ENCODE measurements at places on chromosomes 5 and 9.
A peak's percentile ranks its signal among the peaks of the same experiment; 100 is the strongest.

GRCh38 chr5:51385216-51385615 is 2.0 kb downstream of the ISL1 start:
- no peak for DNase-seq
- peaks cover 81% of the 10 kb centered on the region for H3K27me3 ChIP-seq
- H3K27ac ChIP-seq, result no peak overlapping the region
- no peaks in the 10 kb centered on the region for H3K36me3 ChIP-seq

- peaks cover 5% of the 10 kb centered on the region for H3K27me3 ChIP-seq
- peaks cover under 1% of the 10 kb centered on the region for H3K4me1 ChIP-seq
- DNase-seq, result no peak
These were observed 140.4 kb downstream of the ESM1 start for GRCh38 chr5:54844905-54845566.

DNA sequence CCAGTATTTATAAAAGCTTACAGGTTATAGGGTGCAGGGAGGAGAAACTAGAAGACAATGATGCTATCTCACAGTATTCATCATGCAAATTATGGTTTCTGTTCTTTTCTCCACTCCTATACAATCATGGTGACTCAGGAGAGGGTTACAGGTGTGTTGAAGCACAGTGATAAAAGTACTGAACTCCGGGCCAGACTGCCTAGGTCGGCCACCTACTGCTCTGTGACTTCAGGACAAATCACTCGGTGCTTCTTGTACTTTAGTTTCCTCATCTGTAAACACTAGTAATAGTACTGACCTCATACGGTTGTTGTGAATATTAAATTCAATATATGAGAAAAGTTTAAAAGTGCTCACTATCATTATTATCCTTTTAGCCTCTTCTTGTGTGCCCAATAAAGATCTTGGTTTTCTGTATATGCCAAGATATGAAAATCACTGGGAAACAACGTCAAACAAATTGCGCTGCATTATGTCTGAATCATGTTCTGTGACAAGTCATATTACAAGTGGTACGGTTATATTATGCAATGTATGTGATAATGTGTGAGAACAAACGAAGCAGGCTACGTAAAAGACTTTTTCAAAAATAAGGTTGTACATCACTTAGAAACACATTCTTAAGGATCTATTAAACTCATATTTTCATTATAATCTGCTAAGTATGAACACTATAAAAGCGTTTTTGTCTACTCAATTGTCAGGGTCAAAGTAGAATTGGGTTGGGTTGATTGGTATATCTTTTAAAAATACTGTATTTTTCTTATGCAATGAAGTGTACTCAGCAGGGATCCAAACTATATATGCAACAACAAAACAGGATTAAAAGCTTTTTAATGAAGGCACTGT is 153.3 kb downstream of the EFNA5 start:
- no peaks in the 10 kb centered on the region for H3K27me3 ChIP-seq
- H3K4me1 ChIP-seq, result no peaks in the 10 kb centered on the region
- H3K36me3 ChIP-seq, result no peaks in the 10 kb centered on the region
- H3K27ac ChIP-seq, result no peak overlapping the region
- DNase-seq, result no peak

- H3K4me3 ChIP-seq, result no peak overlapping the region
- DNase-seq, result no peak
- no peaks in the 10 kb centered on the region for H3K27me3 ChIP-seq
- H3K27ac ChIP-seq, result no peak overlapping the region
- no peaks in the 10 kb centered on the region for H3K36me3 ChIP-seq
These were observed 238.1 kb downstream of the ELAVL2 start for GRCh38 chr9:23587903-23588302.

GRCh38 chr5:178940569-178941360 is at the start of gene ZNF454:
Gene ZNF454, plus strand, starts transcription at chr5:178941198. Its CDS starts 1,594 bp downstream, at chr5:178942792.
- peaks cover 40% of the 10 kb centered on the region for H3K36me3 ChIP-seq
- no peak within 1 kb of the TSS for H3K27ac ChIP-seq
- no peaks in the 10 kb centered on the region for H3K4me1 ChIP-seq
- no peak for DNase-seq

DNA sequence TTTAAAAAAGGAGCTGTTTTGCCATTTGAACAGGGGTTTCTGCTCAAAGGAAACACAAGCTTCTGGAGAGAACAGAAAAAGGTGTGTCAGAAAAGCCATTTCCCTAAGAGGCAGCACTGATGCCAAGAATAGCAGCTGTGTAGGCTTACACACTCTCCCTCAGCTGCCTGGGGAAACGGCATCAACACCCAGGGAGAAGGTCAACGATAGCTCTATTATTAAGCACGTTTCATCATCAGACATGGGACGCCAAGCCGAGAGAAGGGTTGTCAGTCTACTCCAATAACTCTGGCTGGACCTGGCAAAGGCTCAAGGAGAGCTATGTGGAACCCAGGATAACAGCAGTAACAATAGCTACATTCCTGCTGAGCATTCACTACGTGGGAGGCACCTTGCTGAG is 314.2 kb downstream of the CDK5RAP2 start:
- no peaks in the 10 kb centered on the region for H3K27me3 ChIP-seq
- no peak for DNase-seq
- H3K4me3 ChIP-seq, result no peak overlapping the region
- no peaks in the 10 kb centered on the region for H3K4me1 ChIP-seq

GRCh38 chr5:83470526-83471404 is 779 bp upstream of the VCAN start:
- DNase-seq, result no peak
- peaks cover 34% of the 10 kb centered on the region for H3K4me1 ChIP-seq
- no peak overlapping the region for H3K27ac ChIP-seq

- H3K4me1 ChIP-seq, result peaks cover 4% of the 10 kb centered on the region
- no peak overlapping the region for H3K4me3 ChIP-seq
- no peak overlapping the region for H3K27ac ChIP-seq
- no peaks in the 10 kb centered on the region for H3K36me3 ChIP-seq
- no peak for DNase-seq
These were observed 140.4 kb downstream of the PSAT1 start for GRCh38 chr9:78437296-78437695.

- no peaks in the 10 kb centered on the region for H3K27me3 ChIP-seq
- no peak overlapping the region for H3K4me3 ChIP-seq
- H3K4me1 ChIP-seq, result peaks cover 16% of the 10 kb centered on the region
- no peak for DNase-seq
These were observed 2.9 kb downstream of the DENND4C start for GRCh38 chr9:19233344-19233743.

GRCh38 chr9:137020771-137021567 is 7.1 kb downstream of the ABCA2 start:
- no peak overlapping the region for H3K27ac ChIP-seq
- no peaks in the 10 kb centered on the region for H3K4me1 ChIP-seq

DNA sequence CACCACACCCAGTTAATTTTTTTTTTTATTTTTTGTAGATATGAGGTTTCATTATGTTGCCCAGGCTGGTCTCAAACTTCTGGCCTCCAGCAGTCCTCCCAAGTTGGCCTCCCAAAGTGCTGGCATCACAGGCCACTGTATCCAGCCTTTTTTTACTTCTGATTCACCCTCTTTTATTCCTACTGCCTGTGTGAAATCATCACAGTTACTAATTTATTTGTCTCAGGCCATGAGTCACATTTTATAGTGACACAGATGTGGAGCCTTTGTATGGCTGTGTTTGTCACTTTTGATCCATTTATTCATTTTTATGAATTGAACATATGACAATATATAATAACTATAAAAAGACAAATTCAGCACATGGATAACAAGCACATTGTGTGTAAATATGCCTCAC is 67.1 kb upstream of the SNX2 start:
- DNase-seq, result no peak
- no peaks in the 10 kb centered on the region for H3K36me3 ChIP-seq
- no peaks in the 10 kb centered on the region for H3K4me1 ChIP-seq
- no peak overlapping the region for H3K4me3 ChIP-seq

GRCh38 chr9:83476513-83476912 is 61.7 kb downstream of the FRMD3 start:
- DNase-seq, result no peak
- peaks cover 25% of the 10 kb centered on the region for H3K4me1 ChIP-seq
- no peak overlapping the region for H3K27ac ChIP-seq
- H3K4me3 ChIP-seq, result no peak overlapping the region

DNA sequence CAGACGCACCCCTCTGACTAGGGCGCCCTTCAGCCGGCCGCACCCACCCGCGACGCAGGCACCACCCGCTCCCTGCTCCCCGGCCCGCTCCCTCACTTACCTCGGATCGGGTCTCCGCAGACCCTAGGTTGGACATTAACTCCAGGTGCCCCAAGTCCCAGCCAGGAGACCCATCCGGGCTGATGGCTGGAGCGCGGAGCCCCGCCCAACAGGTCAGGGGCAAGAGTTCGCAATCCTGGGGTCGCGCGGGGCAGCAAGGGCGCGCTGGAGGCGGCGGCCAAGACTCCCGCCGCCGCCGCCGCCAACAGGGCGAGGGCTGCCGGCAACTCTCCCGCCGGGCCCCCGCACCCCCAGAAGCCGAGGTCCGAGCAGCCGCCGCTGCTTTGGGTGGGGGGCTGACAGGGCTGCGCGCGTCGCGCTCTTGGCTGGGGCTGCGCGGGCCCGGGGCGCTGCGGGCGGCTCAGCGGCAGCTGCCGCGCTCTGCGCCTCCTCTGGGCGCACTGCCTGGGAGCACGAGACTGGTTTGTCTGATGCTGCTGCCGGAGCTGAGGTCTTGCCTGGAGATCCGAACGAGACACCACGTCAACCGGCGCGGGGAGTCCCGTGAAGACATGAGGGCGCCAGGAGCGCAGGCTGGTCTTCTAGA is at the start of gene GDNF:
Gene GDNF (minus strand): TSS at position 635 of the 646 bp plus-strand sequence. CDS start 5,245 bp downstream, outside the sequence.
- peaks cover 27% of the 10 kb centered on the region for H3K4me1 ChIP-seq
- peaks cover 70% of the 10 kb centered on the region for H3K27me3 ChIP-seq
- no peak for DNase-seq
- no peaks in the 10 kb centered on the region for H3K36me3 ChIP-seq
- H3K27ac ChIP-seq, result no peak within 1 kb of the TSS

DNA sequence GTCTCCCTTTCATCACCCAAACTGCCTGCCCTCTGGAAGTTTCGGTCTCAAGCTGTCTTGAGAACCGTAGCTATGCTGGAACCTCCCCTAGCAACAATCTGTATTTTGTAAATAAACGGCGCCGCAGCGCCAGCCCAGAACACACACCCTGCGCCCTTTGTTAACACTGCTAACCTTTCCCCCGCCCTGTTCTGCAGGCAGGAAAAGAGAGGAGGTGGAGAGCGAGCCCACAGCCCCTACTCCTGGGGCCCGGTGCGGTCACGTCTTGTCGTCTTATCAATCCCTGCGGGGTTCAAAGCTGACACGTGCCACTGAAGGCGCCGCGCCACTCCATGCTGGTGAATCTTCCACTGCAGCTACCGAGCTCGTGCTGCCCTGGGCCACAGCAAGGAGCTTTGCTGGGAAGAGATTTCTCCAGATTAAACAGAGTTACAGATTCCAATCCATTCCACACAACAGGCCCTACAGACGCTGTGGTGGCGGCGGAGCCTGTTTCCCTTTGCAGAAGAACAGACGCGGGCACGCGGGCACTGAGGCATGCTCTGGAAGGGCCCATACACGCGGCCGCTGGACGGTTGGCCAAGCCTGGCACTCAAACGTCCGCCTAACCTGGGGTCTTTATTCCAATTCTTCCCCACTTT is 25.3 kb downstream of the ZDHHC11B start:
- H3K27ac ChIP-seq, result no peak overlapping the region
- H3K4me1 ChIP-seq, result peaks cover 20% of the 10 kb centered on the region
- H3K4me3 ChIP-seq, result no peak overlapping the region
- no peaks in the 10 kb centered on the region for H3K36me3 ChIP-seq

- no peaks in the 10 kb centered on the region for H3K4me1 ChIP-seq
- H3K27ac ChIP-seq, result no peak overlapping the region
- H3K27me3 ChIP-seq, result no peaks in the 10 kb centered on the region
- DNase-seq, result peak; percentile 9
- no peak overlapping the region for H3K4me3 ChIP-seq
These were observed 79.3 kb downstream of the BRINP1 start for GRCh38 chr9:119289740-119290433.

- no peak overlapping the region for H3K27ac ChIP-seq
- H3K4me1 ChIP-seq, result no peaks in the 10 kb centered on the region
- H3K27me3 ChIP-seq, result no peaks in the 10 kb centered on the region
- H3K36me3 ChIP-seq, result no peaks in the 10 kb centered on the region
- H3K4me3 ChIP-seq, result no peak overlapping the region
- DNase-seq, result no peak
These were observed 112.8 kb downstream of the MARCHF11 start for GRCh38 chr5:16066810-16067209.

GRCh38 chr5:169335806-169336205 is 34.9 kb upstream of the SLIT3 start:
- no peaks in the 10 kb centered on the region for H3K36me3 ChIP-seq
- no peak overlapping the region for H3K27ac ChIP-seq
- no peaks in the 10 kb centered on the region for H3K4me1 ChIP-seq
- H3K27me3 ChIP-seq, result peaks cover 2% of the 10 kb centered on the region
- DNase-seq, result no peak
- H3K4me3 ChIP-seq, result no peak overlapping the region

- peaks cover 2% of the 10 kb centered on the region for H3K27me3 ChIP-seq
These were observed 17.8 kb downstream of the SH3TC2 start for GRCh38 chr5:149045089-149045460.

- no peak overlapping the region for H3K4me3 ChIP-seq
- H3K27ac ChIP-seq, result no peak overlapping the region
- H3K27me3 ChIP-seq, result peaks cover 12% of the 10 kb centered on the region
- no peaks in the 10 kb centered on the region for H3K36me3 ChIP-seq
- no peaks in the 10 kb centered on the region for H3K4me1 ChIP-seq
- no peak for DNase-seq
These were observed 55.9 kb upstream of the MTAP start for GRCh38 chr9:21746550-21746949.

GRCh38 chr9:116477584-116478141 is 209.4 kb upstream of the TRIM32 start:
- H3K4me3 ChIP-seq, result no peak overlapping the region
- H3K36me3 ChIP-seq, result peaks cover 14% of the 10 kb centered on the region
- no peaks in the 10 kb centered on the region for H3K4me1 ChIP-seq
- H3K27ac ChIP-seq, result no peak overlapping the region
- no peaks in the 10 kb centered on the region for H3K27me3 ChIP-seq

- no peak overlapping the region for H3K4me3 ChIP-seq
- H3K27me3 ChIP-seq, result no peaks in the 10 kb centered on the region
- H3K36me3 ChIP-seq, result no peaks in the 10 kb centered on the region
- H3K4me1 ChIP-seq, result no peaks in the 10 kb centered on the region
These were observed 29.8 kb downstream of the MYO10 start for GRCh38 chr5:16906255-16906654.

GRCh38 chr9:137611623-137612609 is 6.4 kb downstream of the ARRDC1 start:
- peaks cover 29% of the 10 kb centered on the region for H3K4me1 ChIP-seq
- peak overlapping the region; percentile 70 for H3K27ac ChIP-seq
- DNase-seq, result peak; percentile 71
- H3K27me3 ChIP-seq, result no peaks in the 10 kb centered on the region

GRCh38 chr5:97085459-97086181 is 56.8 kb downstream of the LIX1 start:
- H3K27ac ChIP-seq, result no peak overlapping the region
- H3K4me3 ChIP-seq, result no peak overlapping the region
- peaks cover 7% of the 10 kb centered on the region for H3K4me1 ChIP-seq
- peaks cover 8% of the 10 kb centered on the region for H3K27me3 ChIP-seq
- DNase-seq, result no peak

All from activated CD4-positive, alpha-beta memory T cell treated with anti-CD3 and anti-CD28 coated beads for 36 hours (primary cell).